ENCODE measurements at places on chromosomes 2 and 18.

DNA sequence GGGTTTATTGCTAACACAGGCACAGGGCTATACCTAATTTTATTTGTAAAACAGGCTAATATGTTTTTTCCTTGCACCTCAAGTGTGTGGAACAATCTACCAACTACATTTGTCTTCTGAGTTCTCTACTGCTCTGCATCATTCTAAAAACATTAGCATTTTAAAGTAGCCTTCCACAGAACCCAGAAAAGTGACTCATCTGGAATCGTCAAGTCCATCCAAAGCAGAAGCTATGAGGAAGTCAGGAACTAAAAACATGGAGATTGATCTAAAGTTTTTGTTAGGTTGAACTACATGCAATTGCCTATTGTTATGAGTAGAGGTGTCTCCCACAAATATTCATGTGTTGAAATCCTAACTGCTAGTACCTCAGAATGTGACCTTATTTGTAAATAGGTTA is 70.9 kb downstream of the SUCLG1 start:
- DNase-seq, result no peak

DNA sequence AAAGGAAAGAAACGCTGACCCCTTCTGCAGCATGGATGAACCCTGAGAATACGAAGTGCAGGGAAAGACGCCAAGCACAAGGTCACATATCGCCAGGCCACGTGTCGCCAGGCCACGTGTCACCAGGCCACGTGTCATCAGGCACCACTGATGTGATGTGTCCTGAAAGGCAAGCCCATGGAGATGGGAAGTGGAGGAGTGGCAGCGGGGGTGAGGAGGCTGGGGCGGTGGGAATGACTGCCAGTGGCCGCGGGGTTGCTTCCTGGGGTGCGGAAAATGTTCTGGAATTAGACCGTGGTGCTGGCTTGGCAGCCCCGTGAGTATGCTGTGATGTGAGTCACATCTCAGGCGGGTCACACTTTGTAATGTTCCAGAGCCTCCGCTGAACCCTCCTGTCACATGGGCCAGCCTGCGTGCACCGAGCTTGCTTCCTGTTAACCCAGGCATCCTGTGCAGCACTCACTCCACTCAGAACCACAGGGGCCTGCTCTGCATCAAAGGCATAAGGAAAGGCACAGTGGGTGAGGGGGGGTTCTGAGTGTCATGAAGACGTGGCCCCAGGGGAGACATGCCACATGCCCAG is 39.0 kb downstream of the SLC66A2 start:
- peak; percentile 22 for DNase-seq

DNA sequence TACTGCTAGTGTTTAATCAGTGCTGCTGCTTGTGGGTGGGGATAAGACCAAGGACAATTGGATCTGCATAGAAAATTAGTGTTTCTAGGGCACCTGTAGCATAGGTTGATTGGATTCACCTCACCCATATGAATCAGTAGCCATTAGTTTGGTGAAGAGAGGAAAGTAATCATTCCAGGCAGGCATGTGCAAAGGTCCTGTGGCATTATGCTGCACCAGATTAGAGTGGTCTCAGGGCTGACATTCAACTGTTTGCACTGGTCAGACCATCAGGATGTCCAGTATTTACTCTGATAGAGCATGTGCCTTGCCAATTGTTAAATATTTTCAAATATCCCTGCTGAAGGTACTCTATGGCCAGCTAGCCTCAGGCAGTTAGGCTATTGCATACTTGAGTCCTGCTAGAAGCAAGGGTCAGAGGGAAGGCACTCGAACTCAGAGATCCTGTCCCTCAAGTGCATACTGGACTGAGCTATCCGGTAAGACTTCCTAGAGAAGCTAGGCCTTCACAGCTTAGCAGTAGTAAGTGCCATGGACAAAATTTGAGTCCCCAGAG is 64.7 kb downstream of the SKA1 start:
- no peak for DNase-seq

GRCh38 chr2:61995065-61995464 is 89.6 kb downstream of the COMMD1 start:
- no peak for DNase-seq

GRCh38 chr2:45962177-45962921 is 310.9 kb downstream of the PRKCE start:
- no peak for DNase-seq

- DNase-seq, result no peak
Measured at GRCh38 chr18:6059551-6059950, 164.2 kb upstream of the TMEM200C start.

DNA sequence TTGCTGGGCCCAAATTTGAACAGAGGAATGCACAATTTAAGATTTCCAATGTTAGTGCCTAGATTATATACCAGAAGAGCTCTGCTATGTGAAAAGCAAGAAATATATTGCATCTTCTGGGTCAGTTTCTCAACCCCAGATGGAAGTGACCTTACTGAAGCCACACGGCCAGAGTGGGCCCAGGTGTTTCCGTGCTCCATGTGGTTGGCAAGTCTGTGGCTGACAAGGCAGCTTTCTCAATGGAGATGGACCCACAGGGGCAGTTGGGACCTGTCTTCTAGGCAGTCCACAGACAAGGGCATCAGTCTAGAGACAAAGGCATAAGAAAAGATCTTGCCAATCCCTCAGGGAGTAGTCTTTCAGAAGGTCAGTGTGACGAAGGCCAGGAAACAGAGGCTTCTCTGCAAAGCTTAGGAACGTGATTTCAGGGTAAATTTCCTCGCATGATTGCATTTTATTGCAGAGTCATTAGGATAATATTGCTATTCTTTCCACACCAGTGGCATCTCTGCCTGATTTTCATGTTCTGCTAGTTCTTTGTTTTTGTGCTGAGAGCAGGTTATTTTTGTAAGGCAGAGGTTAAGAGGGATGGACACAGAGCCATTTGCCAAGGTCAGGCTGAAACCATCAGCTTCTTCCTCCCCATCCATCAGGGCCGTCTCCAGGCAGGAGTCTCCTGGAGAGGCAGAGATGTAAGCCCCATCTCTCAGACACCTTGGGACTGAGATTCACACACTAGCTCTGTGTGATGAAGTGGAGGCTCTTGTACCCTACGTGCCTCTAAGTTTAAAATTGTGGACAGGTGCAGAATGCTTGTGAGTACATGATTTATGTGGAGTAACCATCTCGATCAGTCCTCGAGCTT is 202.1 kb downstream of the ANKRD30B start:
- no peak for DNase-seq

- no peak for DNase-seq
Measured at GRCh38 chr2:99980176-99980575, 162.2 kb downstream of the AFF3 start.

- DNase-seq, result no peak
Measured at GRCh38 chr18:61988100-61988499, 95.3 kb upstream of the RNF152 start.

GRCh38 chr2:69741229-69741574 is 732 bp upstream of the ANXA4 start:
- no peak for DNase-seq

DNA sequence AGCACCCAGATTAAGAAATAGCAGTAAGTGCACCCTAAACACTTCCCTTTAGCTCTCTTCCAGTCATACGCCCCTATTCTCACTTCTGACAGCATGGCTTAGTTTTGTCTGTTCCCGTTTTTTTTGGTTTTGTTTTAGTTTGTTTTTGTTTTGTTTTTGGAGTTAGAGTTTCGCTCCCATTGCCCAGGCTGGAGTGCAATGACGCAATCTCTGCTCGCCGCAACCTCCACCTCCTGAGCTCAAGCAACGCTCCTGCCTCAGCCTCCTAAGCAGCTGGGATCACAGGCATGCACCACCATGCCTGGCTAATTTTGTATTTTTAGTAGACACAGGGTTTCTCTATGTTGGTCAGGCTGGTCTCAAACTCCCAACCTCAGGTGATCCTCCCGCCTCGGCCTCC is 2067.7 kb downstream of the SUCLG1 start:
- no peak for DNase-seq

- no peak for DNase-seq
Measured at GRCh38 chr2:169619946-169620345, 35.8 kb downstream of the PPIG start.

DNA sequence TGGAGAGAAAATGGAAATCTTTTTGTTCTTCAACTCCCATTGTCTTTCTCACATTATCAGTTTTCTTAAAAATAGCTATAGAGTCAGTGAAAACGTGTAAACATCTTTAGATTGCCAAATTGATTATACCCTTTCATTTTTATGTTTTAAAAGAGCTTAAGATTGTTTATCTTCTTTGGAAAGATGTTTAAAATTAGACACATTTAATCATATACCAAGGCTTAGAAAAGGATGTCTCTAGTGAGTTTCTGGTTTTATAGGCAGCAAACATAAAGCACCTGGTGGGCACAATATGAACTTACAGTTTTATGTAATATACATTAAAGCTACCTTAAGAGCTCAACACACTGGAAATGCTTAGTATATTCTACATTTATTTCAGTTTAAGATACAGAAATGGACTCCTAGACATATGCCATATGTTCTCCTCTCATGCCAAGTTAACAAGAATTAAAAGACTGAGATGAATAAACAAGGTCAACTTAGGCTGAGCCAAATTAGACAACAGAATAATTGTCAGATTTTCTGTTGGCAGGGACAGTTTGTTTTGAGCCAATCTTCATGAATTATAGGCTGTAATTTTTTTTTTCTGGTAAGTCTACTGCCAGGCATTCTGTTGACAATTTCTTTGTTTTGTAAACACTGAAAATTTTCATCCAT is 112.7 kb downstream of the OTX1 start:
- no peak for DNase-seq

- no peak for DNase-seq
Measured at GRCh38 chr18:424668-425067, 75.8 kb downstream of the COLEC12 start.

DNA sequence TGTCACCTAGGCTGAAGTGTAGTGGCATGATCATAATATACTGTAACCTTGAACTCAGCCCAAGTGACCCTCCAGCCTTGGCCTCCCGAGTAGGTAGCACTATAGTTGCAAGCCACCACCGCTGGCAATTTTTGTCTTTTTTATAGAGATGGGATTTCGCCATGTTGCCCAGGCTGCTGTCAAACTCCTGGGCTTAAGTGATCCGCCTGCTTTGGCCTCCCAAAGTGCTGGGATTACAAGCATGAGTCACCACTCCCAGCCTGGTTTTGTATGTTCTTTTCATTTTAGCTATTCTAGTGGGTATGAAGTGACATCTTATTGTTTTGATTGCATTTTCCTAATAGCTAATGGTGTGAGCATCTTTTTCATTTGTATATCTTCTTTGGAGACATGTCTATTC is 11.3 kb upstream of the EXOC6B start:
- no peak for DNase-seq

DNA sequence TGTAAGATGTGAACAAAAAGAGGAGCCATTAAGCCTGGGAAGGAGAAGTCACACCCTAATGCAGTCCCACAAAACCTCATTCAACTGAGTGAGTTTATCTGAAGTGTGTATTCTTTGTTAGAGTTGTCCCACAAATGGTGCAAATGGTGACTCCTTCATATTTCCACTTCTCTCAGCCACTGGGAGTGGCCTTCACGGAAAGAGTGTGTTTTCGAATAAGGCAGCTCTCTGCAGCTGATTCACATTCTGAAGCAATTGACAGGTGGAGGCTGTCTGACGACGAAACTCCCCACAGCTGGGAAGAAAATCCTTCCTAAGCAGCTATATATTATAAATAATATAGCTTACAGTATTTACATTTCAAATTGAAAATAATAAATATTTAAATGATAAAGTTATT is 318.8 kb upstream of the TMEFF2 start:
- DNase-seq, result no peak

DNA sequence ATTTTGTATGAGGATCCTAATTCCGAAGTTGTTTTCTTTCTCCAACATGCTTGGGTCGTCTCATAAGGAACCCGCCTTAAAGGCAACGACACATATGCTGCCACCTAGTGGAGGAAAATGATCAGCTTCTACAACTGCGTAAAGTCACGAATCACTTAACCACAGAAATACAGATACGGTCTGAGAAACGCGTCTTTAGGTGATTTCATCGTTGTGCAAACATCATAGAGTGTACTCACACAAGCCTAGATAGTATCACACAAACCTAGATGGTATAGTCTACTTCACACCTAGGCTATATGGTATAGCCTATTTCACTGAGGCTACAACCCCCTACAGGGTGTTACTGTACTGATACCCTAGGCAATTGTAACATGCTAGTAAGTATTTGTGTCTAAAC is 13.1 kb downstream of the GNLY start:
- DNase-seq, result peak; percentile 60

- DNase-seq, result no peak
Measured at GRCh38 chr2:48694149-48694548, 61.4 kb downstream of the LHCGR start.

GRCh38 chr2:222882484-222882928 is 21.7 kb downstream of the ACSL3 start:
- DNase-seq, result no peak

DNA sequence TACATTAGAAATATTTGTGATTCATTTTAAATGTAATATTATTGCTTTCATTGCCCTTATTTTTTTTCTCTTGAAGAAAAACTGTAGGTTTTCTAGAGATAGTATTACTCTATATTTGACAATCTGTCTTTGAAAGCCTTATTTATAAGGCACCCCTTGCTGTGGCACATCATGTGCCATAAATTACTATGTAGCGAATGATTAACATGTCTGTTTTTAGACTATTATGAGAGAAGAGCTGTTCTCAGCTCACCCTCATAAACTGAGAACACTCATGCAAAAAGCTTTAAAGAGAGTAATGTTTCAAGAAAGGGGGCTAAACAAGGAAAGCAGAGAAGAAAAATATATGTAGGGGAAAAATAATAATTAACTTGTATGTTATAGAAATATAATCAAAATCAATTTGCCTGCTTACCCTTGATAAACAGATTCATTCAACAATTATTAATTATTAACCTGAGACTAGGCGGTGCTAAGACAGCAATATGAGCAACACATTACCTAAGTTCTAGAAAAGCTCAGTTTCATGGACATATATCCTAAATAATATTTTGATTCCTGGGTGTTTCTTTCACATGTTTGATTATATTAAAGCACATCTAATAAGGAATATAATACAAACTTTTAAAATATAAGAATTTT is 69.0 kb downstream of the RAB3GAP1 start:
- DNase-seq, result no peak

DNA sequence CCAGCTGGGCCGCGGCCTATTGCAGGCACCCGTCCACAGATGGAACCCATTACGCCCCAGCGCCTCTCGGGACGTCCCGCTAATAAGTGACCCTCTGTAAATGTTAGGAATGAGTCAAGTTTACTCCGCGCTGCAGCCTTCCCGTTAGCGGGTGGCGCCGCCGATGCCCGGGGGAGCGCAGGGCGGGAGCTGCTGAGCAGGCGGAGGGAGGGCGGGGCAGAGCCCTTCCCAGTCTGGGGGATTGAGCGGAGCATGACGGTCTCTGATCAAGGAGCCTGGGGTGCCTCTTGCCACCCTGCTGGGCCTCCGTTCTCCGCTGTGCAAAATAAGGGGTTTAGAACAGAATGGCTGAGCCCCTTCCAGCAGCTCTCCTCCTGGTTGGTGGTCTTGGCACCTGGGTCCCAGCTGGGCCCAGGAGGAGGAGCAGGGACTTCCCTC is 10.5 kb downstream of the CROCC2 start:
- no peak for DNase-seq

GRCh38 chr2:71419145-71419544 is 34.2 kb upstream of the DYSF start:
- DNase-seq, result no peak

- no peak for DNase-seq
Measured at GRCh38 chr2:216549926-216550690, 51.5 kb downstream of the RPL37A start.
